Activated CD8-positive, alpha-beta memory T cell treated with anti-CD3 and anti-CD28 coated beads, Interleukin-2, amount 50 U/mL, for 48 hours (primary cell): ENCODE measurements at places on chromosomes 3 and 15.

DNA sequence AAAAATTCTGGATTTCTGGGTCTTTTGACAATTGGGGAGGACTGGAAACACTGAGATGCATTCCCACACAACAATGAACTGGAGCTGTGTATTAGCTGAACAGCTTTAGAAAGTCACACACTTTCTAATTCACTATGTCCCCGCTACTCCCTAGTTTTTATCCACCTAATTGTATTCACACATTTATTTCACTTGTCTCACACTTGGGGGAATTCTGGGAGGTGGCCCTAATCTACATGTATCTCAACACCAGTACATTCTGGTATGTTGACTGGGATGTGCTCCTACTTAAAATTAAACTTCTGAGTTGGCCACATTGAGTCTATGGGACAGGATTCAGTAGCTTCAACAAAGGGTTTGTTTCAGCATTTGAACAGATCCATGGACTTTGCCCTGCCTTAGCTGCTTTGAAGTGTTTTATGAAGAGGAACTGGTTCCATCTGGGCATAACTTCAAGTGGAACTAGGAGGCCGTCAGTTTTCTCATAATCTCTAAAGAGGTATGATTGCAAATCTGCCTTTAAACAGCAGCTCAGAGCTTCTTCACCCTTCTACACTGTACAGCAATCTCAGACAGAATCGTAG is 106.5 kb upstream of the CMC1 start:
- no peak for DNase-seq

DNA sequence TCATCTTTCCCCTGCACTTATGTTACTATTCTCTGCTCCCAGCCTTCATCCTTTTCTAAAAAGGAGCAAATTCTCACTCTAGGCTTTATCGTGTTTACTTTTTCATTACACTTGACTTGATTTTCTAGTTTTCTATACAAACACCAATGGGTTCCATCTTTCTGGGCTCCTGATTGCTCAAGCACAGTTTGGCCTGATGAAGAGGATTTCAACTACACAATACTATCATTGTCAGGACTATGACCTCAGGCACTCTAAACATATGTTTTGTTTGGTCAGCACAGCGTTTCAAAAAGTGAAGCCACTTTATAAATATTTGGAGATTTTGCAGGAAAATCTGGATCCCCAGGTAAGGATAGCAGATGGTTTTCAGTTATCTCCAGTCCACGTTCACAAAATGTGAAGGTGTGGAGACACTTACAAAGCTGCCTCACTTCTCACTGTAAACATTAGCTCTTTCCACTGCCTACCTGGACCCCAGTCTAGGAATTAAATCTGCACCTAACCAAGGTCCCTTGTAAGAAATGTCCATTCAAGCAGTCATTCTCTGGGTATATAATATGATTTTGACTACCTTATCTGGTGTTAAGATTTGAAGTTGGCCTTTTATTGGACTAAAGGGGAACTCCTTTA is 86.2 kb downstream of the TGFBR2 start:
- DNase-seq, result no peak

- DNase-seq, result no peak
These were observed 861 bp upstream of the RFT1 start for GRCh38 chr3:53131096-53131495.

- no peak for DNase-seq
These were observed 36.4 kb upstream of the COPB2 start for GRCh38 chr3:139425745-139426400.

GRCh38 chr3:14657579-14657978 is 6.0 kb downstream of the CCDC174 start:
- no peak for DNase-seq

DNA sequence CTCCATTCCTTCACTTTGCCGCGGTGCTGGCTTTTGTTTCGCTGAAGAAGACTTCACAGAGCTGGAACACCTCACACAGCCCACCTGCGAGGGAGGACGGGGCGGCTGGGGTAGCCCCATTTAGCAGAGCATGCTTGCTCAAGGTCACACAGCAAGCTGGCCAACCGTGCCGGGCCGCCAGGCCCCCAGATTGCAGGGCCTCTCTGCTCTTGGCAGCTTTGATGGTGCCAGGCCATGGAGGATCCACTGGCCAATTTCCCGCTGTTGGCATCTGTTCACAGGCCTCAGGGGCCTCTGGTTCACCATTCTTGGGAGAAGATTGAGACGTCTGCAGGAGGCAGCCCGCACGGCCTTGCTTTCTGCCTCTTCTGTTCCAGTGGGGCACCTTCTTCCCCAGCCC is 77.9 kb upstream of the LINGO1 start:
- DNase-seq, result no peak

GRCh38 chr3:190003681-190004123 is 117.0 kb downstream of the P3H2 start:
- no peak for DNase-seq

- peak; percentile 73 for DNase-seq
These were observed 563 bp downstream of the PXYLP1 start for GRCh38 chr3:141231952-141232823.

GRCh38 chr15:42826251-42826890 is 89.4 kb upstream of the CDAN1 start:
- DNase-seq, result no peak

- no peak for DNase-seq
These were observed 18.8 kb downstream of the ACKR4 start for GRCh38 chr3:132615881-132616280.

GRCh38 chr3:107260207-107260606 is 117.0 kb upstream of the CCDC54 start:
- no peak for DNase-seq

- no peak for DNase-seq
These were observed 228.0 kb downstream of the FMN1 start for GRCh38 chr15:32966512-32966911.

- DNase-seq, result no peak
These were observed 176.0 kb downstream of the KCNMB2 start for GRCh38 chr3:178712247-178712646.

- no peak for DNase-seq
These were observed 14.3 kb upstream of the DHX36 start for GRCh38 chr3:154338570-154338969.

DNA sequence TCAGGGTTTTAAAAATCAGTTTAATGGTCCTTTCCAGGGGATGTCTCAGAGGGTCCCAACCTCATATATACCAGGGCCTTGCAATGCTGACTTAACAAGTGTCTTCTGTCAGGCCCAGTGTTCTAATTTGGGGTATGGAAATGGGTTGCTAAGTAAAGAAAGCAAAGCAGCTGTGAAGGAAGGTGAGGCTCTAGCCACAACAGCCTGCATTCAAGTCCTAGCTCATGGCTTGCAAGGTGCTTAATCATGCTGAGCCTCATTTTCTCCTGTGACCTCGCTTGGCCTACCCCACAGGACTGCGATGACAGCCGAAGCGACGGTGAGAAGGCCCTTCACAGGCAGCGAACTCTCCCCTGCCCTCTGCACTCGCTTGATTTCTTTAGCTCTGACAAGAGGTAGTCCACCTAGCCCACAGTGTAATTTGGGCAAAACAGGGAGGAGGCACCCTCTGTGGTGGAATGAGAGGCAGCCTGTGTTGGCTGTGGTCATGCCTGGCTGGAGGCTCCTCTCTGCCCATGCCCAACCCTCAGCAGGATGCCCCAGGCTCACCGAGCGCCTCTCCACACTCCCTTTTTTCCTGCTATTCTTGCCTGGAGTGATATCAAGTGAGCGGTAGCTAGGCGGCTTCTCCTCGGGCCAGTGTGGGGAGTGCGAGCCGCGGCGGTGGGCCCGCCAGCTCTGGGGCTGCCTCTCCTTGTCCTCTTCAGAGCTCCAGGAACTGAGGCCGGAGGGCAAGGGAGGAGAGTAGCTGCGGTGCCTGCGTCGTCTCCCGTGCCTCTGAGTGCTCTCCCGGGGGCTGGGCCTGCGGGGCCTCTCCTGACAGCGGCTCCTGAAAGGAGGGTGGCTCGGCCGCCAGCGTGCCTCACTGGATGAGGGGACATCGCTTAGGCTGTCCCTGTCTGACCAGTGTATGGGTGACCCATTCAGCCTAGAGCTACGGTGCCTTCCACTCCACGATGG is 29.2 kb downstream of the ILDR1 start:
- no peak for DNase-seq

DNA sequence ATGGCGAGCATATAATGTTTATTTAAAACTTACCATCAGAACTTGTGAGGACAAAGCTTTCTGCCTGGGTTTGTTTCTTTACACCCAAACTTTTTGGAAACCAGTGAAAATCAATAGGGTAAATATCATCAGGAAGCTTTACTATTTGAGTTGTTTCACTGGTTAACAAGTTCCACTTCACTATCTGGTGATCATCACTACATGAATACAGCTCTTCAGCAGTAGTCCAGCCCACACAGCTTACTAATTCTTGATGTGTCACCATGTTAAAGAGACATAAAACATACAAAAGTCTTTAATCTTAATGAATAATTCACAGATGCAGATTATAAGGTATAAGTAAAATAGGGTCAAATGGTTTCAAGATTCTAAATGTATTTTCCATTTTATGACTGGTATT is 17.6 kb downstream of the IFT80 start:
- DNase-seq, result no peak

GRCh38 chr15:100082761-100083402 is 258.9 kb downstream of the ADAMTS17 start:
- peak; percentile 18 for DNase-seq

DNA sequence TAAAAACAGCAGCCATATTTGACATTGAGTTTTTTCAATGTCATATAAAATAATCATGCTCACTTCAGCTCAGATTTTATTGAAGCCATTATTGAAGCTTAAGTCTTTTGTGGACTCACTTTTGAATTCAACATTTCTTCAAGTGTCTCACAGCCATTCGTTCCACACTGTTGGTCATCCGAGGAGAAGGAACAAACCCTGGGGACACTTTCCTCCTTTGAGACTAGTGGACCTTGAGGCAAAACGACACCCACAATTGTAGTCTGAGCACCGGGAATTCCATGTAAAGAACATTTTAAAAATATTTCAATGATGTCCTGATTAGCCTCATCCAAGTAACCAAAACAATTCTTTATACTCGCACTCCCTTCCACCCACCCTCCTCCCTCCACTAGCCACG is 174.7 kb downstream of the CD47 start:
- no peak for DNase-seq

- no peak for DNase-seq
These were observed 252.3 kb downstream of the PTPRG start for GRCh38 chr3:61813636-61814035.
